Esophagus squamous epithelium (tissue), 5 donors: ENCODE measurements at places on chromosomes 3 and 15.

GRCh38 chr3:46503200-46503874 is 5.6 kb downstream of the RTP3 start:
- no peak for DNase-seq

GRCh38 chr3:5784690-5785089 is 597.2 kb downstream of the EDEM1 start:
- no peak for DNase-seq

DNA sequence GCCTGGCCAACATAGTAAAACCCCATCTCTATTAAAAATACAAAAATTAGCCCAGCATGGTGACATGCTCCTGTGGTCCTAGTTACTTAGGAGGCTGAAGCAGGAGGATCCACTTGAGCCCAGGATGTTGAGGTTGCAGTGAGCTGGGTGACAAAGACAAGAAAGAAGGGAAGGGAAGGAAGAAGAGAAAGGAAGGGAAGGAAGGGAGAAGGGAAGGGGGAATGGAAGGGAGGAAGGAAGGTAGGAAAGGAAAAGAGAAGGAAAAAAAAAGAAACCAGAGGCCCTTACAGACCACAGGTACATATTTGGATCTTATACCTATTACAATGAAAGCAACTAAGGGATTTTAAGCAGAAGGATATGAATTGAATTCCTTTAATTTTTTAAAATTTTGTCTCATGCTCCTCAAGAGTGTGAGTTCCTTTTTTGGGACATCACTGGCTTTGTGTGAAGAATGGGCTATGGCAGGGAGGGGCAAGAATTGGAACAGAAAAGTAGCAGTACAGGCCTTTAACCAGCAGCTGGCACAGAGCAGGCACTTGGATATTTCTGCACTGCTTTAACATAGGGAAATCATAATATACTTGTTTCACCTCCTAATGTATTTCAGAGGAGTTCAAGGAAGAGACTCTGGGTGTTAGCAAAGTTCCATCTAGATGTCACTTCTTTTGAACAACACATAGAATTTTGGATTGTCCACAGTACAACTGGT is 7.9 kb downstream of the RAB27A start:
- no peak for DNase-seq

DNA sequence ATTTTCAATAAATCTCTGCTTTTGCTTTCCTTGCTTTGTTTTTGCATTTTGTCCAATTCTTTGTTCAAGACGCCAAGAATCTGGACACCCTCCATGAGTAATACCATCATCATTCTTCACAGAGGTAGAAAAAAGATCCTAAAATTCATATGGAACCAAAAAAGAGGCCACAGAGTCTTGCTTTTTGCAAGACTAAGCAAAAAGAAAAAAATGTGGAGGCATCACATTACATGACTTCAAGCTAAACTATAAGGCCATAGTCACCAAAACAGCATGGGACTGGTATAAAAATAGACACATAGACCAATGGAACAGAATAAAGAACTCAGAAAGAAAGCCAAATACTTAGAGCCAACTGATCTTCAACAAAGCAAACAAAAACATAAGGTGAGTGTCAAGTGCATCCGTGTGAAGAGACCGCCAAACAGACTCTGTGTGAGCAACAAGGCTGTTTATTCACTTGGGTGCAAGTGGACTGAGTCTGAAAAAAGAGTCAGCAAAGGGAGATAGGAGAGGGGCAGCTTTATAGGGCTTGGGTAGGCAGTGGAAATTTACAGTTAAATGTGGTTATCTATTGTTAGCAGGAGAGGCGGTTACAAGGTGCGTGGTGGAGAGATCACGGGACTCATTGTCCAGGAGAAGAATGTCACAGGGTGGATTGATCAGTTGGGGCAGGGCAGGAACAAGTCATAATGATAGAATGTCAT is 10.9 kb downstream of the STRIT1 start:
- no peak for DNase-seq

DNA sequence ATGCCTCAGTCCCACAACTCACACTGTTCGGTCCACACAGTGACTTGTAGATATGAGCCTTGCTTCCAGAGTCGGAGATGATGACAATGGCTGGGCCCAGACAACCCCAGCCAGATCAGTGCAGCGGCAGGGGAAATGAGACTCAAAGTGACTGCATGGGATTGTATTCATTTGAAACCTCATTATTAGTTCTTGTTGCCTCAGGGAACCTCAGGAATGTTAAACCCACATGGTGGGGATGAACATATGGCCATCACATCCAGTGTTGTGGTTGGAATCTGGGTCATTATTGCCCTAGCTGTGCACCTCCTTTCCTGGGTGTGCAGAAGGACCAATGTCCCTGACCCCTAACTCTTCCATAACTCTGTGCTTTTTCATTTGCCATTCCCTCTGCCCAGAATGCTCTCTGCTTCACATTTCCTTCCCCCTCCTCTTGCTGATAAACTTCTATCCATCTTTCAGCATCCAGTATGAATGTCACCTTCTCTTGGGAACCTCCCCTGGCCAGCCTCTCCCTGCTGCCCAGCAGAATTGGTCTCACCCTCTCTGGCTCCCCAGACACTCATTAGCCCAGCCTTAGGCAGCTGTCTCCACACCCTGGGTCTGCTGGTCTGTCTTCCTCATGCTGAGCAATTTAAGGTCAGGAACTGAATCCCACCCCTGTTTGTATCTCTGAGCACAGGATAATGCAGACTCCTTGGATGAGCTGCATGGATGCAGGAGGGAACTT is 67.0 kb upstream of the TNFAIP8L3 start:
- DNase-seq, result no peak

DNA sequence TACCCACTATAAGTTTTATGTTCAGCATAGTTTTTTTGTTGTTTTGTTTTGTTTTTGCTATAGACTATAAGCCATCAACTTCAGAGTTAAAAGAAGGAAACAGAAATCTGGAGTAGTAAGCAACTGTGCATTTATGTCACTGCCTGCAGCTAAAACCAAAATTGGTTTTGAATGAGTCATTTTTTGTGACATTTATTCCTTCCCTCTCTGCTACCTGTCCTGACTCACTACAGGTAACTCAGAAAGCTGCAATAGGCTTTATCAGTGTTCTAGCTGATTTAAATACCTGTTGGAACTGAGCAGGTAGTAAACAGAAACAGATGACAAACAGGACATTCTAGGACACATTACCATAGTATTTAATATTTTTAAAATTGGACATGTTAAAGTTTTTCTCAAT is 393.3 kb upstream of the WNT5A start:
- no peak for DNase-seq

DNA sequence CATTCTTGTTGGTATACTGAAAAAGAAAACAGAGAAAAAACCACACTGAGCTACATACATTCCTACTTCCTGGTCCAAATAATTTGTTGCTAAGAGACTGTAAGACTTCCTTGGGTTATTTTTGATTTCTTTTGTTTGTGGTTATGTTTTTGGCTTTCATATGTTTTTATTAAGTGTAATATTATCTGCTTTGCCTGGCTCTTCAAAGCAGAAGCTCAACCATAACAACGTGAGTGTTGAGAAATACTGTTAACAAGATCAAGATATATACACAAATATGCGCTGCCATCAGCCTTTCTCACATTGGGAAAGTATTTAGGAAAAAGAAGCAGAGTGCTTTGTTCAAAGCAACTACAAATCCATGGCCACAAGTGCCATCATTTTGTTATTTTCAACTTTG is 556.2 kb upstream of the CBLB start:
- DNase-seq, result no peak

- DNase-seq, result no peak
These were observed 10.4 kb upstream of the IQCF6 start for GRCh38 chr3:51789437-51789836.

- no peak for DNase-seq
These were observed 222.3 kb downstream of the SLCO3A1 start for GRCh38 chr15:92075764-92076163.

- no peak for DNase-seq
These were observed 65.6 kb upstream of the PRR23C start for GRCh38 chr3:139110072-139110830.

DNA sequence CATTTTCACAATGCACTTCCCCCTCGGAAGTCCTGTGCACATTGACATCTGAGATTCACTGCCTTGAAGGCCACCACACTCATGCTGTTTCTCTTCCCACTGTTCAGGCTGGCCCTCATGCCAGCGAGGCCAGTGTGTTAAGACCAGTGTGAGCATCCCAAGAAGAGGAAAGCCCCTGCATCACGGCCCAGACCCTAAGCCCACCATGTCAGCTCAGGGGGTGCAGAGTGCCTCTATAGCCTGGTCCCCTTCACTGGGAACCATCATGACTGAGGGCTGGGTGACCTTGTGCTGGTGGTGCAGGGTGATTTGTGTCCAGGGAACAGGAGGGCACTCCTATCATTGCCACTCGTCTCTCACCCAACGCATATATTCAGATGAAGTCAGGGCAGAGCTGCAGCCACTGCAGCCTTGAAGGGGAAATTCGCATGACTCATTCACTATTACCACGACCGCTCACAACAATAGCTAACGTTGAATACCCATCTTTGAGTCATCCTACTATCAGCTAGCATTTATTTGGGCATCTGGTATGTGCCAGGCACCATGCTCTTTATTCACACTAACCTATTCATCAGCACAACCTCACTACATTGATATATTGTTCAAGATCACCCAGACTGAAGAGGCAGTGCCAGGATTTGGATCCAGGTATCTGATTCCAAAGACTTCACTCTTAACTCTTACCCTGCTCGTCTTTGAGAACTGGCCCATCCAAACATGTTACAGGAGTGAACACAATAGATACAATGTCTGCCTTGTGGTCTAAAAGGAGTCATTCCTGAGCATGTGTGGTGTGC is 58.8 kb upstream of the SLC6A11 start:
- DNase-seq, result no peak

- DNase-seq, result no peak
These were observed 73.6 kb upstream of the CGNL1 start for GRCh38 chr15:57302640-57303257.

GRCh38 chr3:99645277-99646106 is 7.1 kb downstream of the COL8A1 start:
- DNase-seq, result no peak

GRCh38 chr15:39918688-39919385 is 1.2 kb downstream of the GPR176 start:
- no peak for DNase-seq

GRCh38 chr3:48151058-48151806 is 37.0 kb downstream of the CDC25A start:
- DNase-seq, result peak; percentile 8

DNA sequence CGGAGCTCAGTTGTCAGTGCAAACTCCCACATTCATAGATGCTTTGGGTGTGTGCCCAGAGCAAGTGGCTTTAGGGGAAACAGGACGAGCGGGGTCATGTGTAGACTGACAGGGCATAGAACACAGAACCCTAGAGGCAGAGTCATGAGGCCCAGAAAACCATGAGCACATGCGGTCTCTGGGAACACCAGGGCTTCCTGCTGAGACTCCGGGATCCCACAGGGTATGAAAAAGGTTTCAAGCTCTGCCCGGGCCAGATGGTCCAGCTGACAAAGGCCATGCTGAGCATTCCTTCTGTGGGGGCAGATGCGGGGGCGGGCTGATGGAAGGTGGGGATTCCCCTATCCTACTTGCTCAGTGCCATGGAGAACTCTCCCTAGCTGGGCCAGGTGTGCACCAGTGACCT is 44.8 kb downstream of the ROPN1B start:
- no peak for DNase-seq

DNA sequence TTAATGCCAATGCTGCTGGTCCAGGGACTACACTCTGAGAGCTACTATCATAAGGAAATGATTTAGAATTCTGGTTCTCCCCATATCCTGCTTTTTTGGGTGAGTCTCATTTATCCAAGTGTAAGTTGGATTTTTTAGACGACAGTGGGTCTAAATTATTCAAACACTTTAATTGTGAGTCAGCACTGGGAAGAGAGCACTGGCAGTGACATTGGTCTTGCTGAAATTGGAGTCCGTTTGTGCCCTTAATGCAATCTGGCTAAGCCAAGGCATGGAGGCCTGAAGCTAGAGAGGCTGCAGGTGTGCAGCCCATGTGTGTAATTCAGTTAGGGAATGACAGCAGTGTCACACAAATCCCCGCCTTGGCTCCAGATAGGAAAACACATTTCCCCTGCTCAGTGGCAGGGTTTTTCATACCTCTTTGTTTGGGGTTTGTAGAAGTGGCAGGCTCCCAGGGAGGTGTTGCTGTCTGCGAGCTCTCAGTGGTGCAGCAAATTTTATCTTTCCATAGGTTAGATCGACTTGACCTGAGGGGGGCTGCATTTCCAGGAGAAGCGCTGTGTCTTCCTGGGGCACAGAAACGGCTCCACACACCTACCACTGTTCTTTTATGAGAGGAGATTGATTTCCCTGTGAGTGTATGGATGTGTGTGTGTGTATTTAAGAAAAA is 197.7 kb downstream of the CD47 start:
- no peak for DNase-seq

GRCh38 chr15:31161951-31162350 is 60.4 kb upstream of the TRPM1 start:
- DNase-seq, result no peak

- DNase-seq, result no peak
These were observed 264 bp upstream of the CMTM6 start for GRCh38 chr3:32502946-32503286.

DNA sequence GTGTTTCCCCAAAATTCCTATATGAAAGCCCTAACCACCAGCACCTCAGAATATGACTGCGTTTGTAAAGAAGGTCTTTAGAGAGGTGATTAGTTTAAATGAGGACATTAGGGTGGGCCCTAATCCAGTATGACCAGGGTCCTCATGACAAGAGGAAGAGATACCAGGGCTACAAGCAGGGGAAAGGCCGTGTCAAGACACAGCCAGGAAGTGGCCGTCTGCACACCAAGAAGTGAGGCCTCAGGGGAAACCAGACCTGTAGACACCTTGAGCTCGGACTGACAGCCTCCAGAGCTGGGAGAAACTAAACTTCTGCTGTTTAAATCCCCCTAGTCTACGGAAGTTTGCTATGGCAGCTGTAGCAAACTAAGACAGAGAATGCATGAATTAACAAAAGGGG is 14.2 kb downstream of the KIF7 start:
- DNase-seq, result no peak

DNA sequence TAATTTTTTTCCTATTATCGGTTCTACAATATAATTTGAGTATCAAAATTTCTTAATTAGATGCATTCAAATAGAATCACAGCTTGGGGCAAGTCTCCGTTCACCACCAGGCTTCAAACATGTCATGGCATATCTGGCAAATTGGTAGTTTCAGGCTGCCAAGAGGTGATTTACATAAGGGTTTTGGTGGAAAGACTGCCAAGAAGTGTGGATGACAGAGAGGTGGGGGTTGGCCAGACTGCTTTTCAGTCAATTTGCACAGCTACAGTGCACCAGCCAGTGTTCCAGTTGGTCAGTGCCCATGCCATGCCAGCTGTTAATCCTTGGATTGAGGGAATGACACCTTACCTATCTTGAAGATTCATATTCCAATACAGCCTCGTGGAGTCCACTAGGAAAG is 8.4 kb upstream of the GSK3B start:
- DNase-seq, result no peak

GRCh38 chr15:78343276-78344060 is 3.3 kb downstream of the CRABP1 start:
- DNase-seq, result no peak

DNA sequence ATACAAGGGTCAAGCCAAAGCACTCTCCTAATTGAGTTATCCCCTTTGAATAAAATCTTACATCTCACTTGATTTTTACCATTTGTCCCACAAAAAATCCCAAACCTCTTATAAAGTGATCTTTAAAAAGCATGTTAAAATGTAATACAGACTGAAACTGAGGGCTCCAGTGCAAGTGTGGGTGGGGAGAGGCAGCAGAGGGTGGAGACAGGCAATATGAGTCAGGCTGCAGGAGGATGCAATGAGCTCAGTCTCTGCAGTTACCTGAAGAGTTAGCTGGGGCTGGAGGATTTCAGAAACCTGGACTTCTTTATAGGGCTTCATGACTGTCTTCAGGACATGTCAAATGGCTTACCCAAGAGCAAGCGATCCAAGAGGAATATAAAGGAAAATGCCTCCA is 14.2 kb upstream of the COLQ start:
- DNase-seq, result no peak
